ENCODE measurements at places on chromosomes 13 and 19. TPM values are rescaled to one million over a fixed set of nuclear protein-coding genes. Genes with fewer than 3 reads are reported as not detected.

DNA sequence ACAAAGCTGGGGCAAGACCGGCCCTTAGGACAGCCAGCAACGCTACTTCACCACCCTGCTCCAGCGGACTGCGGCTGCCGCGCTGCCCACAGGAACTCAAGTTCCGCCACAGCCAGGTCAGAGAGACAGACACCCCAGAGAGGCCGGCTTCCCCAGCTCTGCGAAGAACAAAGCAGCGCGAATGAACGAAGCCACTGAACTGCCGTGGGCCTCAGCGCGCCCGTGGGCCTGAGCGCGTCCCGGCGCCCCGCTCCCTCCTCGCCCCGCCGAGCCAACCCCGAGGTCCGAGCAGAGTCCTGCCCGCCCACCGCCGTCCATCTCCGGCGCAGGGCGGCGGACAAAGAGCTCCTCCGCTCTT lies 158.4 kb downstream of the RNF17 start:
- no peak for DNase-seq

- DNase-seq, result no peak
These were observed 29.1 kb downstream of the ATP12A start for GRCh38 chr13:24709186-24709913.

DNA sequence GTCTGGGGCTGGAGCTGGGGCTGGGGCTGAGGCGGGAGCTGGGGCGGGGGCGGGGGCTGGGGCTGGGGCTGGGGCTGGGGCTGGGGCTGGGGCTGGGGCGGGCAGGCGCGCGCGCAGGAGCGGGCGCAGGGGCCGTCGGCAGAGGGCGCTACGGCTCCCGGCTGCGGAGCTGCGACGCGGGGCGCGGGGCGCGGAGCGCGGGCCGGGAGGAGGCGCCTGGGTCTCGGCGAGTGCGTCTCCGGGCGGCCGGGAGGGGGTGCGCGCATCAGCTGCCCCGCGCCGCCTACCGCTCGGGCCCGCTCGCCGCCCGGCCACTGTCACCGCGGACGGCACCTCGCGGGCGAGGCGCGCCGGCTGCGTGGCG lies 422 bp upstream of the MTUS2 start:
- DNase-seq, result no peak

DNA sequence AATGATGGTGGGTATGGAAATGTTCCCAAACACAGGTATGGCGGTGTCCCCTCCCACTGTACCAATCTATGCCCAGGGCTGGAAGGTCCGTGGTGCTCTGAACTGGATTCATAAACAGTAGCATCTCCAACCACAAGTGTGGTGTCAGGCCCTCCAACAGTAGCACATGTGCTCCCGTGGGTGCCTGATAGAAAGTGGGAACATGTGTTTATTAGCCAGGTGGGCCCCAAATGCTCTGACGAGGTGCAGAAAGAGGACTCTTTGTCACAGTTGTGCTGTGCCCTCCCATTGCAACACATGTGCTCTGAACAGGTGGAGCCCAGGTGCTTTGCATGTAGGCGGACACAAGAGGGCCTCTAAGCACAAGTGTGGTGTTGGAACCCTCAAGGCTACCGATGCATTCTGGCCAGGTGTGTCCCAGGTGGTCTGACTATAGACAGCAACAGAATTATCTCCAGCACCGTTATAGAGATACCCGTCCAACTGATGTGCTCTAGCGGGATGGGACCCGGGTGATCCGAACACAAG lies 75.4 kb upstream of the ZNF30 start:
- no peak for DNase-seq

DNA sequence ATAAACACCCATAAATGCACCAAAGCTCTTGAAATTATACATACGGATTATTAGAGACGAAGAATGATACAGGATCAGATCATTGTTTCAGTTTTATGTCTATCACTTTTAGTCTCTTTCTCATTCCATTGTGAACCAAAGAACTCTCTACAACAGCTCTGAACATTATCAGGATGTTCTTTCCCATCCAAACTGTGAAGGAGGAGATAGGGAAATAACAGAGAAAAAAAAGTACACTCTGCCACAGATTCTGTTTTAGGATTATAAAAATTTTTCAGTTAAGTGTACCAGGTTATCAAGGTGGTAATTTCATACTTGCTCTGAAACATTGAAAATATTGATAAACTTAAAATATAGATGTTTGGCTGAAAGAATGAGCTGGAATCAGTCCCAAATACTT lies 270.9 kb downstream of the MZT1 start:
- no peak for DNase-seq

DNA sequence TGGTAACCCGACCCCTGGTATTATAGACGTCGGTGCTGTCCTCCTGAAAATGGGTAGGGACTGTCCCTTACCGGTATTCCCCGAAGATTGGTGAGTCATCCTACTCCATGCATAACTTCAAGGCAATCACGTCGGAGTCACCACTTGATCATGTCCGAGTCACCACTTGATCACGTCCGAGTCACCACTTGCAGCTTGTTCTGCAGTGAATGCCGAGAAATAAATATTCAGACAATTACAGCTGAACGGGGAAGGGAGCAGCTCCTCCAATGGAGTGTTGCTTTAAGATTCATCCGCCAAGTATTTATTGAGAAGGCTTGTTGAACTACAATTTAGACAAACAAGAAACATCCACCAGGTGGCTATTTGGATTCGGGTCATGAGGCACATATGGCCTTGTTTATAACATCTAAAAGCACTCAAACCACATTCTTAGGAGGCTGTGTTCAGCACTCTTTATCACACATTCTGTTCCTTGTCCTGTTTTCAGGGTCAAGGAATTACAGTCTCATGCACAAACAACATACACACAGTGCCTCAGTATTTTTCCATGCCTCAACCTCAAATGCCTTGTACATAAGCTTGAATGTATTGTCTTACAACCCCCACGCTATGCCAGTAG lies 43.1 kb downstream of the ZNF726 start:
- no peak for DNase-seq

GRCh38 chr19:38044267-38045111 lies 137.5 kb downstream of the SIPA1L3 start:
- DNase-seq, result no peak

DNA sequence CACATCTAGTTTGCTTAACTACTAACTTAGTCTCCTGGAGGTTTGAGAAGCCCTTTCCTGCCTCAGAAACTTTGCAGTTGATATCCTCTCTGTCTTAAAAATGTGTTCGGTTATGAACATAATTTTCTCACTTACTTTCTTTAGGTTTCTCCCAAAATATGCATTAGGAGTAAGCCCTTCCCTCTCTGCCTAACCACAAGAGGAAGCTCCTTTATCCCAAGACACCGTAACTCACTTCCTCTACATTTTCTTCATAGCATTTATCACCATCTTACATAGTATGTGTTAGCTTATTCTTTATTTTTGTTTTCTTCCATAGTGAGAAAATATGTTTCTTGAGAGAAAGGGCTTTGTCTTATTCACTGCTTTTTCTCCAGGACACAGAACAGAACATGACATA lies 952.5 kb upstream of the ATXN8OS start:
- no peak for DNase-seq

DNA sequence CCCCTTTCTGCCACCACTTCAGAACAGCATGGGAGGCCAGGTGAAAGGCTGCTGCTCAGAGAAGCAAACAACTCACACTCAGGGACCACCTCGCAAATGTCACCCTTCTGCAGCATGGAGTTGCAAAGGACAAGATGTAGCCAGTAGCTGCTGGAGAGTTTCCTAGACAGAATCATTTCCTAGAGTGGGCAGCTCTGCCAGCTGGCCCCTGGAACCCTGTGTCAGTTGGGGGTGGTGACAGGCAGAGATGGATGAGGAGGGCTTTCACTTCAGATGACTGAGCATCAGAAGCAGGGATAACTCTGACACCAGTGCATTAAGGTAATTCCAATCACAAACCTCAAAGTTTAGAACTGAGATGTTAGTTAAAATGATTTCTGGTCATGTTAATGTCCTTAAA lies 34.4 kb upstream of the EPHX3 start:
- DNase-seq, result no peak

DNA sequence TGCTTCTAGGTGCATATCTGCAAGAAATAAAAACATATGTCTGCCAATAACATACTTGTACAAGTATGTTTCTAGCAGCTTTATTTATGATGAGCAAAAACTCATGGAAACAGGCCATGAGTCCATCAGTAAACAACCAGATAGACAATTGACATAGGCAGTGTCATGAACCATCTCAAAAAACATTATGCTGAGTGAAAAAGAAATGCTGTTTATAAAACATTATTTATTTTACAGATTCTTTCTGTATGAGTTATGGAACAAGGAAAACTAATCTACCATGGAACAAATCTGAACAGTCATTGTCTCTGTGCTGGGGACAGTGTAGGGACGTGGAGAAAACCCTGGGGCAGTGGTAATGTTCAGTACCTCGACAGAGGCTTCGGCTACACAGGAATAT lies 283.9 kb downstream of the UQCRFS1 start:
- no peak for DNase-seq

The NDFIP2 gene
- total RNA-seq, result 49.3 TPM

The GIPR gene
- total RNA-seq, result 0.26 TPM

The HOMER3 gene
- 20.7 TPM for total RNA-seq

The BST2 gene
- total RNA-seq, result 11.5 TPM

The TIMM13 gene
- 17.5 TPM for total RNA-seq

Data from urinary bladder (tissue), 4 donors.